Vagina (tissue), 2 donors: ENCODE measurements at places on chromosomes 13 and 19.

GRCh38 chr19:51480590-51480989 lies 2.3 kb downstream of the CEACAM18 start:
- DNase-seq, result no peak

DNA sequence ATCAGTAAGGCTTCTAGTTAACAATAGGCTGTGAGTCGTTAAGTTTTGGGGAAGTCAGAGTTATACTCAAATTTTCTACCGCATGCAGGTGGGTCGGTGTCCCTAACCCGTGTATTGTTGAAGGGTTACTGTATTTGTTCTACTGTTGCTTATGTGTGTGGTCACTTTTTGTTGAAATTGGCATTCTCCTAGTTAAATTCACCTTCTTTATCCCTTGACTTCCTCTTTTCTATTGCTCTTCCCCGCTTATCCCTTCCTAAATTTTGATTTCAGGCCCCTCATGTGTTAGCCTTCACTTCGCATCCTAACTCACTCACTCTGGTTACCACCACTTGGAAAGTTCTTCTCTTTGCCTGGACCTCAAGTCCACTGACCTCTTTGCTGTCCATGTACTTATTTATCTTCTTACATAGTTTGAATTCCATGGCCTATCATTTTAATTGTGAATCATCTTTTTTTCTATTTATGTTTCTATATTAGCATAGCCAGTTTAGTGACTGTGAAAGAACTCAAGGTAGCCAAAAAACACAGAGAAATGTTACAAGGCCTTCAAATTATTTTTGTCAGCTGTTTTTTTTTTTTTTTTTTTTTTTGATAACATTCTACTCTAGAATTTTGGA lies 52.9 kb downstream of the NDFIP2 start:
- DNase-seq, result no peak

GRCh38 chr13:110546378-110546777 lies 15.1 kb downstream of the RAB20 start:
- DNase-seq, result no peak

DNA sequence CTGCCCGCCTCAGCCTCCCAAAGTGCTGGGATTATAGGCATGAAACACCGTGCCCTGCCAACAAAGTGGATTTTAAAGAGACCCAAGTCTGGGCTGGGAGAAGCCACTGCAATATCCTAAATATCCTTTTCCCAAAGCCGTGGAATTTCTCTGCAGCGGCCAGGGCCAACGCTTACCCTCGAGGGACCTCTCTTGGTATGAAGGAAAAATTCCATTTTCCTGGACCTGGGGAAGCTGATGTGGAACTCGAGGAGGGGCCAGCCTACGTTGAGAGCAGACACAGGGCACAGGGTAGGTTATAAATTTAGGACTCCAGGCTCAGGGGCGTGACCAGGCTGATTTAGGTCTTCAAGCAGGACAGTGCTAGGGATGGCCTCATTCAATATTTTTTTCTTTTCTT lies 17.7 kb upstream of the UPF1 start:
- DNase-seq, result no peak

DNA sequence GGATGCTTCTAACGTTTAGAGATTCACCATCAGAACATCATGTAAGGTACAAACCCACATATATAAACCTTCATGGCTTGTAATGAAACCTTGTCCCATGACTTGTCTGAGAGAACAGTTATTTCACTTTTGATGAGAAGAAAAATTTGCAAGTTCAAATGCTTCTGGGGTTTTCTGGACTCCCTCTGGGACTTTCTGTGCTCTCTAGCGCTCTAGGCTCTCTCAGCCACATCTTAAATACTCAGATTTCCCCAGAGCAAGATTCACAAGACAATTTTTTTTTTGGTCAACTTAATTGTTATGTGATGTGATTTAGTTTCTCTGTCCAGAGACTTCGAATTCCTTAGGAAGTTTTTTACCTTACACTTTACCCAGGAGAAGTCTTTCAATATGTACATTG lies 282.8 kb upstream of the EDNRB start:
- no peak for DNase-seq

GRCh38 chr13:42401376-42401775 lies 129.4 kb downstream of the AKAP11 start:
- no peak for DNase-seq

GRCh38 chr19:7494416-7495098 lies 5.7 kb upstream of the PEX11G start:
- no peak for DNase-seq

- no peak for DNase-seq
Observed at GRCh38 chr13:73616861-73617260, 517.3 kb downstream of the KLF12 start.

DNA sequence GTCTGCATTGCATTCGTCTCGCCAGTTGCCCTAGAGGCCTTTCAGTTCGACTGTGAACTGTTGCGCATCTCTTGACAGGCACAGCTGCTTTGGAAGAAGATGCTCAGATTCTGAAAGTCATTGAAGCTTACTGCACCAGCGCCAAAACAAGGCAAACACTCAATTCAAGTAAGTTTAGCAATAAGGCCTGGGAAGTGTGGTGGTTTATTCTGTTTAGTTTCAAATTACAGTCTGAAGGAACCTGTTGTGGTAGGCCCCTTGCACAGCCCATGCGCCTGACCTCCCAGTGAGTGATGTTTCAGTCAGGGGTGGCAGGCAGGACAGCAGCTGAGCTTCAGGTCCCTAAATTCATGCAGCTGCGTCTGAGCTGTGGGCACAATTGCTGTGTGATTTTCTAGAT lies 32.2 kb upstream of the TEX29 start:
- DNase-seq, result no peak

DNA sequence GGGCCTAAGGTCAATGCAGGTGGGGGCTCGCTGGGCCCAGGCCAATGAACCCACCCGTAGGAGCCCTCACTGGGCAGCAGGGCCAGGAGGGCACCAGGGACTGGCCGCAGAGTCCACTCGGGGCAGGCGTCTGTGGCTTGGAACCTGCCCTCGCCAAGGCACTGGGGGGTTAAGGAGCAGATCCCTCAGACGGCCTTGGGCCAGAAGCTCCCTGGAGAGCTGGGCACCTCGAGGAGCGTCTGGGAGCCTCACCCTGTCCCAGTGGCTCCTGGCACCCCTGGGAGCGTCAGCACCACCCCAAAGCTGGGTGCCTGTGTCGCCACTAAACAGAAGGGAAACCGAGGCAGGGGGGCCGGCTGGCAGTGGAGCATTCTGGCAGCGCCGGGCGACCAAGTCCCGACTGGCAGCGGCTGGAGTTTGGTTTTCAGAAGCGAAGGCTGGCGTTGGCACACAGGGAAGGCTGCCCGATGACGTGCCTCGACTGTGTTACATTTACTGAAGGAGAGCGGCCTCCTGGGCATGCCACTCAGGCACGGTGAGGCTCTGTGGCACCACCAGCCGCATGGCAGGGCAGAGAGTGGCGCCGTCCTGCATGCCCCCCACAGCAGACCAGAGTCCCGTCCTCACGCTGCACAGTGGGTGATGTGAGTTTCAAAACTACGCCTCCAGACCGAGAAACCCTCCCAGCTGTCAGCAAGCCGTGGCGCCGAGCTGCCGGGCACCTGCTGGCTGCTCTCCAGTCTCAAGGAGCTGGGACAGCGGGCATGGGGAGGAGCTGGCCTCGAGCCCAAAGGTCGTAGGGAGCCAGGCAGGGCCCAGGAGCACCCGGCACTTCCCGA lies 9.2 kb upstream of the MEX3D start:
- DNase-seq, result no peak

GRCh38 chr13:32674503-32674902 lies 88.3 kb downstream of the PDS5B start:
- DNase-seq, result no peak

DNA sequence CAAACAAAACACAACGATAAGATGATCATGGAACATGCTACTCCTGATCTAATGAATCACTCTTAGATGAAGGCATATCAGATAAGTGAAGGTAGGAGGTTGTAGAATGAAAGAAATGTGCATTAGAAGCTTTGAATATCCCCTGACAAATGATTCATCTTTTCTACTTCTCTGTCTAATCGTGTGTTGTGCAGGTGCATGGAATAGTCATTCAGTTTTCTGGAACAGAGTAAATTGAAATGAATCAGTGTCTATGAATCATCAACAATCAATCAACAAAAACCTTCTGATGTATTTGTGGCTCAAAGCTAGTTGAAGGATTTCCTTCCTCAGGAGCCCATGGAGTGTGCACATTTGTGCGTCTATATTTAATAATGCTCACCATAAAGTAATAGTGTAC lies 1290.4 kb upstream of the PCDH20 start:
- no peak for DNase-seq

DNA sequence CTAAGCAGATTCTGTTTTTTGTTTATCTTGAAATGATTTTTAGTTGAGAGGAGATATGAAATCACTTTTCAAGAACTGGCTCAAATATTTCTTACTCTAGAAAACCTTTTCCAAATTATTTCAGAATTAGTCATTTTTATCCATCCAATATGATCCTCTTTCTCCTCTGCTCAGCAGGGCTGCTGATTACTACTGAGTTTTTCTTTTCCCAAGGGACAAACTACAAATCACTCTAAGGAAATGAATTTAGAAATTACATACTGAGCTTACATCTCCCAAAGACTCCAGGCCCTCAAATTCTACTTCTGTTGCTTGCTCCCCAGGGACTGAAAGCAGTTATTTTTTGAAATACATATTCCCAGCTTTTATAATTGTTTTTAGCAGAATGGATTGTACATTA lies 87.4 kb upstream of the UFM1 start:
- DNase-seq, result no peak

- DNase-seq, result no peak
Observed at GRCh38 chr19:48866692-48867091, 1.7 kb downstream of the PLEKHA4 start.

DNA sequence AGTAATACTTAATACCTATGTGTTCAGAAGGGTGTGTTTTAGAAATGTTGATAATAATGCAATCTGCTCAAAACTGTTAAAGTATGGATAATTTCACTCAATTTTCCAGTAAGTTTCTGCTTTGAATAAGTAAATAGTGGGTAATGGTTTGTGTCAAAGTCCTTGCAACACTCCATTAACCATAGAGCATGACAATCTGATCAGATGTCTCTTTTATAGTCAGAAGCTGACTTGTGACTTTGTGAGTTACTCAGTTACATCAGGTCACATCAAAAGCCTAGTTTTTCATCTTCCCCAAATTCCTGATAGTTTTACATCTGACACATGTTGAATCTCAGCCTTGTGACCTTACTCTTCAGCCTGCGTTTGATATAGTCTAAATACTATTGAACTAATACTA lies 338.0 kb downstream of the EFNB2 start:
- DNase-seq, result no peak

DNA sequence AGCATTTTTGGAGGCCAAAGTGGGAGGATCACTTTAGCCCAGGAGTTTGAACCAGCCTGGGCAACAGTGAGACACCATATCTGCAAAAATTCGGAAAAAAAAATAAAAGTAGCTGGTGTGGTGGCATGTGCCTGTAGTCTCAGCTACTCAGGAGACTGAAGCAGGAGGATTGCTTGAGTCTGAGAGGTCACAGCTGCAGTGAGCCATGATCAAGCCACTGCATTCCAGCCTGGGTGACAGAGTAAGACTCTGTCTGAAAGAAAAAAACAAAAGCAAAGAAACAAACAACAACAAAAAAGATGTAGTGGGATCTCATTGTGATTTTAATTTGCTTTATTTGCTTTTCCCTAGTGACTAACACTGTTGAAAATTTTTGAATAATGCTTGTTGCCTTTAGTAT lies 394.7 kb upstream of the KLHL1 start:
- DNase-seq, result no peak

DNA sequence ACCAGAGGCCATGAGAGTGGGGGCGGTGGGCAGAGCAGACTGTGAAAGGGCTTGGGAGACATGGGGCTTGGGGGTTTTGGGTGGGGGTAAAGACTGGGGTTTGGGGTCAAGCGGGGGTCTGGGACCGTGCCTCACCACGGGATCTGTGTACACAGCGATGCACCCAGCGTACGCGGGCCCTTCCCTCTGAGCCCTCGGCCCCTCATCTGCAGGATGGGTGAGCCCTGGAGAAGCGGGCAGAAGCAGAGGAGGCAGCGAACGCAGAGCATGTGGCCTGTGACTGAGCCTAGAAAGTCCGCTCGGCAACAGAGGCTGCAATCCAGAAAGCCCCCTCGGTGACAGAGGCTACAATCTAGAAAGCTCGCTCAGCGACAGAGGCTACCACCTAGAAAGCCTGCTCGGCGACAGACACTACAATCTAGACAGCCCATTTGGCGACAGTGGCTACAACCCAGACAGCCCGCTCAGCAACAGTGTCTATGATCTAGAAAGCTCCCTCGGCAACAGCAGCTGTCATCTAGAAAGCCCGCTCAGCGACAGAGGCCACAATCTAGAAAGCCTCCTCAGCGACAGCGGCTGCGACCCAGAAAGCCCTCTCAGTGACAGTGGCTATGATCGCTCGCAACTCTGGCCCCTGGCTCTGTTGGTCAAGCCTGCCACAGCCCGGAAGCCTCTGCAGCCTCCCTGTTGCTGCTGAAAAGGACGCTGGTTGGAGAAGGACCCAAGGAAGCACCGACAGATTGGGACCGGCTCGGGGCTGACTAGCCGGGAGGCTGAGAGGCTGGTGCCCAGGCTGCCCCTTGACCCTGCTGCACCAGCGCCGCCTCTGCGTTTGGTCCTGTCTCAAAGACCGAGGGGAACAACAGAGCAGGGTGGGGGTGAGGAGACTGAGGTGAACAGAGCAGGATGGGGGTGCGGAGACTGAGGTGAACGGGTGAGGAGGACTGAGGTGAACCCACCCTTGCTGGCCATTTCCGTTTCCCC lies 68.6 kb downstream of the SPACA7 start:
- DNase-seq, result peak; percentile 85

DNA sequence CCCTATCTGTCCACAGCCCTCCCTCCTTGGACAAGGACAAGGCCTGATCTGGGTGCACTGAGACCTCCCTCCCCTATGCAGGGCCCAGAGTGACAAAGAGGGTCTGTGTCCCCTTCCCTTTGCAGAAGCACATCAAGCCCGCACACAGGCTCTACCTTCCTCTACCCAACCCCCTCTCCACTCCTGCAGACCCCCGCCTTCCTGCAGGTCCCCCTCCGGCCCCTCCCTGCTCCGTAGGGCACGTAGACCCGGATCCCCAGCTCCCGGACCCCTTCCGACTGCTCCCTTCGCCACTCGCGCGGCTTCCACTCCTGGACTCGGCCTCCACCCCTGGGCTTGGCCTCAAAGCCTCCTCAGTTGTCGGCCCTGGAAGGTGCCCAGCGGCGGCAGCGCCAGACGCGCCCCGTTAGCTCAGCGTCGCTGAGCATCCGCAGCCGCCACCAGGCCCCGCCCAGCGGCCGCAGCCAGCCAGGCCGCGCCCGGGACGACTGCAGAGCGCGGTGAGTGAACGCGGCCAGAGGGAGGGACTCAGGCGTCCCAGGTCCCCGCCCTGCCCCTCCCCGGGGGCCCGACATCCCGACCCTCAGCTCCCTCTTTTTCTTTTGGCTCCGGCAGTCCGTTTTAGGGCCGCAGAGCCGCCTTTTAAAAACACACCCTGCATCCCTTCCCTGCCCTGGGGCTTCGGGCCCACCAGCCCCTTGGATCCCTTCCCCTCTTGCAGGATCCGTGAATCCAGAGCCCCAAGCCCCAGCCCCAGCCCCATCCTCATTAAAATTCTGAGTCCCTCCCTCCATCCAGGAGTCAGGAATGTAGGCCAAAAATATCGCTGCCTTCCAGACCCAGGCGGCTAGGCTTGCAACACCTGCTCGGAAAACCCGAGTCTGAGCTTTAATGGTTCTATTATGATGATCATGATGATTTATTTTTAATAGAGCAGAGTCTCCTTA lies 1.5 kb upstream of the MYADM start:
- no peak for DNase-seq
